ENCODE measurements at places on chromosomes 5 and 9.
A peak's percentile ranks its signal among the peaks of the same experiment; 100 is the strongest.

- peak; percentile 15 for DNase-seq
Observed at GRCh38 chr9:74770508-74771261, 117.0 kb downstream of the TRPM6 start.

- no peak for DNase-seq
Observed at GRCh38 chr9:127828262-127829031, 25.8 kb downstream of the FPGS start.

DNA sequence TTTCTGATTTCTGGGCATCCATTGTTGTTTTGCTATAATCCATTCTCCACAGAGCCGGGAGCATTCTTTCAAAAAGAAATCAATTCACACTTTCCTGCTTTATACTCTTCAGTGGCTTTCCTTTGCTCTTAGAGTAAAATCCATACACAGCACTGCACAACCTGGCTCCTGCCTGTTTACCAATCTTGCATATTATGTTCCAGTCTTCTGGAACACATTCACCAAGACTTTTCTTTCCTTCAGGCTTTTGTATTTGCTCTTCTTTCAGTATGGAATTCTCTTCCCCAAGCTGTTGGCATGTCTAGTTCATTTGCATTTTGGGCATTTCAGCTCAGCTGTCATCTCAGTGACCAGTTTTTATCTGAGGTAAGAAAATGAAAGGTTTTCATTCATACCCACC lies 6.3 kb downstream of the RFESD start:
- no peak for DNase-seq

DNA sequence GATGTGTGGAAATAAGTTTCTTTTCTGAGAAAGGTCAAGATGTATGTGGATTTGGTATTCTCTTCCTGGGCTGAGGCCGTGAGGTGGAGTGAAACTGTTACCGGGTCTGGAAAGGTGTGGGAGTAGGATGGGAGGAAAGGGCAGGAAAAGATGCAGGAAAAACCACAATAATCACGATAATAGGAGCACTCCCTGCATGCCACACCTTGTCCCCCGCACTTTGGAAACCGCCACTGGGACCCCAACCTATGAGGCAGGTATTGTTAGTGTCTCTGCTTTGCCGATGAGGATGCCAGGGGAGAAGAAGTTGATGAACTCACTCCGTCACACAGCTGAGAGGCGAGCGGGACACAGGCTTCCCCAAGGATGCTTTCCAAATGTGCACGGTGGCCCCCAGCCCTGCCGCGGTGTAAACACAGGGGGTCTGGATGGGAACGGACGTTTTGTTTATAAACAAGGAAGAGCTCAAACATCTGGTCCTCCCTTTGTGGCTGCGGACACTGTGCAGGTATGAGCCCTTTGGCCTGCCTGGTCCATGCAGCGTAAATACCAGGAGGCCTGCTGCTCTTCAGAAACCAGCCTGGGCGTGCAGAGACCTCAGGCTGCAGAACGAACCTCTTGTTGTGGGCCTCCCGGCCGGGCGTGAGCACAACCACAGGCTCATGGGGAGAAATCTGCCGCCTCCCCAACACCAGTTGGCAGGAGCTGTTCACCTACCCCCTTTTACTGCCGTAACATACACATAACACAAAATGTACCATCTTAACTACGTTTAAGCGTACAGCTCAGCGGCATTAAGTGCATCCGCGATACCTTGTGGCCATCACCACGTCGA lies 126.7 kb downstream of the COL23A1 start:
- no peak for DNase-seq

DNA sequence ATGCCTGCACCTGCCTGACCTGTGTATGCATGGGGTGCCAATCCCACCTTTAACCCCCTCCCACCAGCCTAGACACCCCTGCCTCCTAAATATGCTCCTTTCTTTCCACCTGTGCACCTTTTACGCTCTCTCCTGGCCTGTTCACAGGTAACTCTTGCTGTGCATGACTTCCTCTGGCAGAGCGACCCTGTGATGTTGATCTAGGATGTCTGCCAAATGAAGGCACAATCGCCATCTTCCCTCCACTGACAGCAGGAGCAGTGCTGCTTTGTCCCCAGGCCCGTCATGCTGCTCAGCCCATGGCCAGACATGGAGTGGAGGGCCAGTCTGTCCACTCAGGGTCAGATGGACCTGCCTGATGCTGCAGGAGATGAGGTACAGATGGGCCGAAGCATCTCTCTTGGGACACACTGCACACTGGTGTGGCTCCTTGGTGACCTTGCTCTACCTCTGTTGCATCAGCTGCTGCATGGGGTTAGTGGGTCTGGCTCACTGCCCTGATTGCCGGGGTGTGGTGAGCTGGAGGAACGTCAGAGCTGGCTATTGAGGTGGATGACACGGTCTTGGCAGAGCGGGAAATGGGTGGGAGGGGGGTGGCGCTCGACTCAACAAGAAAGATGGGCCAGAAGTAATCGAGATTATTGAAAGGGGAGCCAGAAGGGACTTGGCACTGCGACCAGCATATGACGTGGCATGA lies 101.7 kb upstream of the PITX1 start:
- peak; percentile 8 for DNase-seq

DNA sequence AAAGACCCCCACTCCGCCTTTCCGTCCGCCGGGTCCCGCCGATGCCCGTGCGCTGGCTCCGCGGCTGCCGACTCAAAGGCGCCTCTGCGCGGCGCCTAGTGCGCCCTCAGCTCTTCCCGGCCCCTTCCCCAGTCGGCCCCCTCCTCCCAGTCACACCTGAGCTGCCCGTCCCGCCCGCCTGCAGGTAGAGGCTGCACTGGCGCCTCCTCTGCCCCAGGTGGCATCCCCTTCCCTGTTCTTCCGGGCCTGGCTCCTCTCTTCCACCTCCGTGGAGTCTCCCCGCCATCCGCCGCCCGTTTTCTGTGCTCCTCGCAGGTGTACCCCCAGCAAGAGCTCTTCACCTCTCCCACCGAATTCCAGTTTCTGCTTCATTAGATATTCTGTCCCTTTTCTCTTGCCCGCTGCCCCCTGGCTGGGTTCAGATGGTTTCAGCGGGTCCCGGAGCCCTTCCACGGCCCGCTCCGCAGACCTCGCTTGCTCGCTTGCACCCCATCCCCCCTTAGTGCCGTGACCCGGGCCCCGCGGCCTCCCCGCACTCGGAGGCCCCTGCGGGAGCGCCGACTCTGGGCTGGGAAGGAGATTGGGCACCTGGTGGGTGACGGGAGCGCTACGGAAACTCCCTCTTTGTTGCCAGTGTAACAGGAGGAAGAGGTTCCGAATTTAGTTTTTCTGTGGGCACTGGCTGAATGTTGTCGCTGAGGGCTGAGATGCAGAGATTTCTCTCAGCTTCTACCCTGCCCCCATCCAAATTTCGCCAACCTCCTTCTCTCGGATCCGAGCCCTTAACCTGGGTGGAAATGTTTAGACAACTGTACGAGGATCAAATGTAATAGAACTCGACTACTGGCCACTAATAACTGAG lies 809 bp downstream of the SLC44A1 start:
- DNase-seq = peak; percentile 85

- no peak for DNase-seq
Observed at GRCh38 chr5:93610581-93611272, 27.7 kb downstream of the NR2F1 start.

DNA sequence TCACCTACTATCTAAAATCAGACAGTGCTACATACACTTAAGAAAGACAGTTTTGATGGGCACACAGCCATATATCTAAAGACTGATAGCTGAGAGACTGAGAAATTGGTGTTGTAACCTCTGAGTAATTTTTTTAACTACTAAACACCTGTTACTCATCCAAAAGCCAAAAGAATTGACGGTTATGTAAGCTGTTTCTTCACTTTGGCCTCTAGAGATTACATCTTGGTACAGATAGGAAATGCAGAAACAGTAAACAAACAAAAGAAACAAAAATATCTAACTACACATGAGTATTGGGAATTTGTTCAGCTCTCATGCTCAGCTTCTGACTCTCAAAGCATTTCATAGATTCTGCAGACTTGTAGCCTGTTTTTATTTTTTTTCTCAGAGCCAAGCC lies 152.1 kb upstream of the GAS1 start:
- DNase-seq = no peak

GRCh38 chr9:16241231-16241630 lies 629.2 kb downstream of the BNC2 start:
- no peak for DNase-seq

GRCh38 chr9:128917151-128917849 lies 3.5 kb upstream of the PHYHD1 start:
- DNase-seq = no peak

- DNase-seq = no peak
Observed at GRCh38 chr9:37921546-37922300, 17.8 kb upstream of the SLC25A51 start.

DNA sequence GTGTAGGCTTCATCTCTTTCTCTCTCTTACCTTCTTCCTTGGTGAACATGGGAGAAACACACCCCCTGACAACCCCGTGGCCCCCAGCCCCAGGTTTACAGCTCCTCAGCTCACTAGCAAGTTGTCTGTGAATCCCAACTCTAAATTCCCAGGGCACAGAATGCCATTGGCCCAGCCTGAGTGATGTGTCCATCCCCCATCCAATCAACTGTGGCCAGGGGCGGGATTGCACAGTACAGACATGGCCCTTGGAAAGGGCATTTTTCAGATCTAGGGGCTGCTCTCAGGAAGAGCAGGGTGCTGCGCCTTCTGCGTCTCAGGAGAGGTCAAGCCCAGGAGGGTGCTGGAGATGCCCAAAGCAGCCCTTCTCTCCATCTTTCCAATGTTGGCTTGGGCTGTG lies 48.2 kb upstream of the ASS1 start:
- DNase-seq = no peak

- DNase-seq = no peak
Observed at GRCh38 chr5:68544648-68545552, 329.3 kb downstream of the PIK3R1 start.

DNA sequence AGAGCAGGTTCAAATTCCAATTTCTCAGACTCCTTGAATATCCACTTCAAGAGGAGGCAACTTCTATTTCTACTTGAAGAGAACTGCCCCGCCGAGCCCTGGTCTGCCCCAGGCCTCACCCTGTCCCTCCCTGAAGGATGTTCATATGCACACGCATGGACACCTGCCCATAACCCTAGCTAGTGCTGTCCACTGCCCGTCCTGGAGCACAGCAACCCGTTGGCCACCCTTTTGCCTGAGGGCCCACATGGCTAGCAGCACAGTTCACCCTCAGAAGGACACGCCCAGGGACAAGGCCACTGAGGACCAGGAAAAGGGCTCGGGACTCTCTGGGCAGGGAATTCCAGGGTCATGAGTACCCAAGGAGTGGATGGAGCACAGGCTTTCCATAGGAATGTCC lies 63.6 kb downstream of the EGFLAM start:
- DNase-seq = no peak

GRCh38 chr5:130743092-130743491 lies 422.0 kb downstream of the HINT1 start:
- no peak for DNase-seq

- peak; percentile 79 for DNase-seq
Observed at GRCh38 chr9:123225374-123225813, 43.0 kb downstream of the STRBP start.

GRCh38 chr9:19728101-19728500 lies 60.7 kb downstream of the SLC24A2 start:
- no peak for DNase-seq

GRCh38 chr5:33766023-33766422 lies 125.8 kb downstream of the ADAMTS12 start:
- no peak for DNase-seq

- DNase-seq = no peak
Observed at GRCh38 chr5:141821430-141821925, 56.7 kb downstream of the PCDH1 start.

GRCh38 chr9:36789886-36790285 lies 217.2 kb downstream of the MELK start:
- DNase-seq = peak; percentile 23

- DNase-seq = no peak
Observed at GRCh38 chr9:81391457-81391825, 297.9 kb downstream of the TLE1 start.

DNA sequence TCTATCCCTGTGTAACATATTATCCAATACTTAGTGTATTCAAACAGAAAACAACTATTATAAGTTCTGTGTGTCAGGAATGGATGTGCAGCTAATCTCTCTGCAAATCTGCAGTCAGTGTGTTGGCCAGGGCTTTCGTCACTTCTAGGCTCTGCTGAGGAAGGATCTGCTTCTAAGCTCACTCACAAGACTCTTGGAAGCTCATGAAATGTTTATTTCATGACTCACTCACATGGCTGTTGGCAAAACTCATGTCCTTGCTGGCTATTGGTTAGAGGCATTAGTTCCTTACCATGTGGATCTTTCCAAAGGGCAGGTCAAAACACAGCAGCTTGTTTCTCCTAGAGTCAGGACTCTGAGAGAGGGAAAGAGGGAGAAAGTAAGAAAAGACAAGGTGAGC lies 367.4 kb upstream of the SMARCA2 start:
- no peak for DNase-seq

DNA sequence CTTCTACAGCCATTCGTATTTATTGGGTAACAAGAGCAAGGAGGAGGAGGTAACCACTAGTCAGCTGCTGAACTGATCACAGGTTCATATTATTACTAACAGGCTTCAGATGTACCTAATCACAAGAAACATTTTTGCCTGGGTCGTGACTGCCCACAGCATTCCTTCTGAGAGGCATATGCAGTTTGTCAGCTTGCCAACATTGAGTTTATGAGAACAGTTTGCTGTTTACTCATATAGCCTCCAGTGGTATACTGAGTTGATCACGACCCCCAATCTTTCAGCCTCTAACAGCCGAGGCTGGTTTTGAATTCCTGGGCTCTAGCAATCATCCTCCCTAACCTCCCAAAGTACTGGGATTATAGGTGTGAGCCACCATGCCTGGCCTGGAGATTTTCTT lies 693.6 kb downstream of the TLE1 start:
- DNase-seq = no peak

GRCh38 chr9:117706421-117707116 lies 2.4 kb downstream of the TLR4 start:
- no peak for DNase-seq

DNA sequence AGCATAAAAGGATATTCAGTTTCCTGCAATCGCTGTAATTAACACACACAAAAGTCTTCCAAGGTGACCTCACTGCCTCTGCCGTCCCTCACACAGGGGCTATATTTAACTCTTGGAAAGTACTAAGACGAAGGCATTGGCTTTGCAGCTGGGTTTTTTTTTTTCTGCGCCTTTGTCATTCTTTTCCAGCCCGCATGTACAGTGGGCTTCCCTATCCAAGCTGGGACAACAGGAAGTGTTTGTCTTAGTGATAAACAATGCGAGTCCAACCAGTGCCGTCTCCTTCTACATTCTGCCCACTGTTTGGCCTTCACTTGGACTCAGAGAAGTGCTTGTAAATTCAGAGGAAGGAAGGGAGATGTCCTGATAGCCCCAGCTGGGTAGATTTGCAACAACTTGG lies 17.6 kb downstream of the AFAP1L1 start:
- no peak for DNase-seq

DNA sequence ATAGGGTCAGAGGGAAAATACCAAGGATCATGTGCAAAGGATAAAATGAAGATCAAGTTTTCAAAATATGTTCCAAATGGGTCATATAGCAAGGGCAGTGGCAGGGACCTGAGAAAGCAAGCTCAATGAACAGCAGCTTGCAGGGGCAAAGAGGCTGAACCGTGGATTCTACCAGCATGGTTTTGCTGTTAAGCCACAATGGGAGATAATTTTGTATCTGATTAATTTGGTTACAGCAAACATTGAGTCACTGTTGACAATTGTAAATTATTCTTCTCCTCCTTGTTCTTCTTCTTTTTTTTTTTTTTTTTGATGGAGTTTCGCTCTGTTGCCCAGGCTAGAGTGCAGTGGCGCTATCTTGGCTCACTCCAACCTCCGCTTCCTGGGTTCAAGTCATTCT lies 18.4 kb upstream of the ERAP2 start:
- DNase-seq = no peak

- DNase-seq = no peak
Observed at GRCh38 chr5:88792144-88792840, 90.7 kb downstream of the MEF2C start.

- no peak for DNase-seq
Observed at GRCh38 chr9:5443850-5444249, 6.1 kb upstream of the PLGRKT start.
